Activated CD4-positive, alpha-beta T cell treated with anti-CD3 and anti-CD28 coated beads for 24 hours (primary cell): ENCODE measurements at places on chromosomes 4 and X.

GRCh38 chrX:150258463-150259430 is 104.4 kb upstream of the MAMLD1 start:
- DNase-seq = no peak

GRCh38 chr4:146814750-146815149 is 130.9 kb downstream of the TTC29 start:
- no peak for DNase-seq

DNA sequence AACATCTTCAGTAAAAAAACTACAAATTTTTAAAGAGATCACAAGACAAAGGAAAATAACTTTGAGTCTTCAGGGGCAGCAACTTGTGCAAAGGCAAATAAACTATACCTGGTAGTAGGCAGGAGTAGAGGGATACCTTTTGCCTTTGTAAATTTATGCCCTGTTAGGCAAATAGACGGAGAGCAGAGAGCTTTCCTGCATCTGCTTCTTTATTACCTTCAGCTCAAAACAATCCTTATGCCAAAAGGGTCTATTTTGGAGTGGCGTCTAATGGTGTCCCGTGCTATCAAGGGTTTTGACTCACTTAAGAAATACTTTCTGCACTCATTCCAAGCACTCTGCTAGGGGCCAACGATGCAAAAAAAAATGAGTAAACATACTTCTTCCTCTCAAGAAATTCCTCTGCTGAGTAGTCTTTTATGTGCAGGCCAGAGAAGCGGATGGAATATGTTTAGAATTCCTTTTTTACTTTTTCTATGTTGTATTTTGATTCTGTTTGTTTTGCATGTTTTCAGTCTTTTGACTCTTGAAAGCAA is 131.9 kb downstream of the ANXA5 start:
- DNase-seq = no peak

GRCh38 chrX:3345281-3346191 is 916 bp downstream of the MXRA5 start:
- no peak for DNase-seq

GRCh38 chrX:1476682-1477081 is 24.0 kb upstream of the ASMTL start:
- DNase-seq = no peak

GRCh38 chrX:44876086-44876485 is 3.1 kb downstream of the KDM6A start:
- DNase-seq = no peak
